ENCODE measurements at places on chromosomes 1 and 21.

- no peak for DNase-seq
Measured at GRCh38 chr1:26429721-26430120, 2.4 kb upstream of the DHDDS start.

GRCh38 chr1:147168626-147169058 is 3.6 kb downstream of the PRKAB2 start:
- DNase-seq: no peak

- DNase-seq: no peak
Measured at GRCh38 chr1:159172614-159173291, 1.3 kb downstream of the CADM3 start.

GRCh38 chr1:160646180-160646579 is 664 bp downstream of the SLAMF1 start:
- DNase-seq: no peak

GRCh38 chr1:201053155-201053860 is 29.8 kb upstream of the KIF21B start:
- DNase-seq: no peak

GRCh38 chr1:33902486-33903209 is 38.8 kb downstream of the HMGB4 start:
- no peak for DNase-seq
